ENCODE measurements at places on chromosomes 12 and 14. TPM values are rescaled to one million over a fixed set of nuclear protein-coding genes. Genes with fewer than 3 reads are reported as not detected.

Gene TAS2R7
- polyA plus RNA-seq, result not detected

Gene GLT1D1
- polyA plus RNA-seq, result not detected

Gene TCL1B
- not detected for polyA plus RNA-seq

Gene PRH2
- polyA plus RNA-seq, result 0.19 TPM

Gene HOMEZ
- 8.4 TPM for polyA plus RNA-seq

Gene RBP5
- 0.25 TPM for polyA plus RNA-seq

Gene INHBC
- polyA plus RNA-seq, result not detected

Gene LRP1-AS
- not detected for polyA plus RNA-seq

Gene KRT8
- polyA plus RNA-seq, result 3,633 TPM

Gene TMX1
- 57.7 TPM for polyA plus RNA-seq

Gene SYT1
- polyA plus RNA-seq, result 14.3 TPM

Gene FSCB
- not detected for polyA plus RNA-seq

Gene C12orf56
- polyA plus RNA-seq, result 0.05 TPM

Data from A549 (cell line).